ENCODE measurements at places on chromosomes 7 and 10.

- DNase-seq = no peak
Observed at GRCh38 chr7:36344622-36345021, 45.0 kb upstream of the ANLN start.

- DNase-seq = no peak
Observed at GRCh38 chr7:105454921-105455320, 66.2 kb upstream of the SRPK2 start.

DNA sequence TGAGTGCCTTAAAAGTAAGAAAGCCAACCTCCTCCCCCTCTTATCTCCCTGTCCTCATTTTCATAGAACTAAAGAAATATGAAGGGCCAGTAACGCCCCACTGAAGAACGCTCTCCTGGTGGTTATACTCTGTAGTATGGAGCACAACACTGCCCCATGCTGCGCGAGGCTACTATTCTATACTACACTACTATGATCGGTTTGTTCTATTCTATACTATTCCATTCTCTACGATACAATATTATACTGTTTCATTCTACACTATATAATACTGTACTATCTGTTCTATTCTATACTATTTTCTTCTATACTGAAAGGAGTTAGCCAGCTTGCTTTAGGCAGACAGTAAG, 34.8 kb downstream of the DIP2C start:
- DNase-seq = no peak

- no peak for DNase-seq
Observed at GRCh38 chr10:5619362-5620211, 46.8 kb downstream of the ASB13 start.

All from activated T-helper 1 cell treated with anti-CD3 and anti-CD28 coated beads, Interleukin-2, amount 50 U/mL, for 16 hours (primary cell).